ENCODE measurements at places on chromosomes 6 and 20. TPM values are rescaled to one million over a fixed set of nuclear protein-coding genes. Genes with fewer than 3 reads are reported as not detected.

The DSE gene
- 30.6 TPM for total RNA-seq

The CHMP4B gene
- 114 TPM for total RNA-seq

The HLA-A gene
- total RNA-seq: 1,095 TPM

The PTCRA gene
- not detected for total RNA-seq

The AIF1 gene
- 30.7 TPM for total RNA-seq

The SLC32A1 gene
- total RNA-seq: not detected

The SSTR4 gene
- total RNA-seq: not detected

The SLC22A16 gene
- total RNA-seq: 0.38 TPM

The GTSF1L gene
- not detected for total RNA-seq

The CHRNA4 gene
- not detected for total RNA-seq

The MANEA gene
- 8.1 TPM for total RNA-seq

The POM121L2 gene
- total RNA-seq: not detected

The LY6G5C gene
- total RNA-seq: 0.57 TPM

The NKX2-4 gene
- not detected for total RNA-seq

The IER3 gene
- 87.9 TPM for total RNA-seq

The FOXQ1 gene
- 8.1 TPM for total RNA-seq

The TNNC2 gene
- total RNA-seq: not detected

The TBPL1 gene
- total RNA-seq: 9.3 TPM

The IL17F gene
- total RNA-seq: not detected

The SCAND1 gene
- total RNA-seq: 50.2 TPM

The PSORS1C1 gene
- total RNA-seq: 1.0 TPM

The PNPLA1 gene
- total RNA-seq: 0.64 TPM

The KCNK5 gene
- total RNA-seq: 10.5 TPM
